Activated naive CD8-positive, alpha-beta T cell treated with anti-CD3 and anti-CD28 coated beads, Interleukin-2, amount 10 ng/mL, durations not matched to agents 7 days and 5 days (primary cell): ENCODE measurements at places on chromosomes 5 and 9. TPM values are rescaled to one million over a fixed set of nuclear protein-coding genes. Genes with fewer than 3 reads are reported as not detected.

ANKRD34B gene
- total RNA-seq, result not detected

LURAP1L gene
- total RNA-seq, result not detected

ORM1 gene
- total RNA-seq, result not detected

ZBED3 gene
- total RNA-seq, result 3.8 TPM

SPINK5 gene
- not detected for total RNA-seq

DNA sequence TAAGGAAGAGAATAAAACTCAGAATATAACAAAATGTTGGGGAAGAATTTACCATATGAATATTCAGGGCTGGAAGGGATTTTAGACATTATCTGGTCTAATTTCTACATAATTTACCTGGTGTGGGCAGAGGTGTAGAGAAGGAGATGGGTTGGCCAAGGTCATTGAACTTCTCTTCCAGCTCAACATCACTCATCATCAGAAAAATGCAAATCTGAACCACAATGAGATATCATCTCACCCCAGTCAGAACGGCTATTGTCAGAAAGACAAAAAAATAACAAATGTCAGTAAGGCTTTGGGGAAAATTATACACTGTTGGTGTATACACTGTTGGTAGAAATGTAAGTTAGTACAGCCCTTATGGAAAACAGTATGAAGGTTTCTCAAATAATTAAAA is 121.7 kb downstream of the PTTG1 start:
- DNase-seq, result no peak

DNA sequence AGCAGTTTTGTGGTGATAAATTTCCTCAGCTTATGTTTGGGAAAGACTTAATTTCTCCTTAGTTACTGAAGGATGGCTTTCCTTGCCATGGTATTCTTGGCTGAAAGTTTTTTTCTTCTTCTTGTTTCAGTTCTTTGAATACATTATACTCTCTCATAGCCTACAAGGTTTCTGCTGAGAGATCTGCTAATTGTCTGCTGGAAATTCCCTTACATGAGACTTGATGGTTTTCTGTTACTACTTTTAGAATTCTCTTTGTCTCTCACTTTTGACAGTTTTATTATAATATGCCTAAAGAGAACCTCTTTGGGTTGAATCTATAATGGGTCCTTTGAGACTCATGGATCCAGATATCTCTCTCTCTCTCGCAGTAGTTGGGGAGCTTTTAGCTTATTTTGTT is 693.6 kb downstream of the PRELID2 start:
- no peak for DNase-seq

DNA sequence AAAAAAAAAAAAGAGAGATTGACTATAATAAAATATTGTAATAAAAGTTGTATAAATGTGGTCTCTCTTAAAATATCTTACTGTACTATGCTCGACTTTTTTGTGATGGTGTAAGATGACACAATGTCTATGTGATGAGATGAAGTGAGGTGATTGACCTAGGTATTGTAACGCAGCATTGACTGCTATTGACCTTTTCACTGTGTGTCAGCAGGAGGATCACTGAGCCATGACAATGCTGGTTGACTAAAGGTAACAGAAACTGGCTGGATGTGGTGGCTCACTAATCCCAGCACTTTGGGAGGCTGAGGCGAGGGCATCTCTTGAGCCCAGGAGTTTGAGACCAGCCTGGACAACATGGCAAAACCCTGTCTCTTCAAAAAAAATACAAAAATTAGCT is 78.6 kb upstream of the MYO10 start:
- no peak for DNase-seq

- DNase-seq, result no peak
These were observed 45.9 kb downstream of the ABCA1 start for GRCh38 chr9:104882086-104882485.

DNA sequence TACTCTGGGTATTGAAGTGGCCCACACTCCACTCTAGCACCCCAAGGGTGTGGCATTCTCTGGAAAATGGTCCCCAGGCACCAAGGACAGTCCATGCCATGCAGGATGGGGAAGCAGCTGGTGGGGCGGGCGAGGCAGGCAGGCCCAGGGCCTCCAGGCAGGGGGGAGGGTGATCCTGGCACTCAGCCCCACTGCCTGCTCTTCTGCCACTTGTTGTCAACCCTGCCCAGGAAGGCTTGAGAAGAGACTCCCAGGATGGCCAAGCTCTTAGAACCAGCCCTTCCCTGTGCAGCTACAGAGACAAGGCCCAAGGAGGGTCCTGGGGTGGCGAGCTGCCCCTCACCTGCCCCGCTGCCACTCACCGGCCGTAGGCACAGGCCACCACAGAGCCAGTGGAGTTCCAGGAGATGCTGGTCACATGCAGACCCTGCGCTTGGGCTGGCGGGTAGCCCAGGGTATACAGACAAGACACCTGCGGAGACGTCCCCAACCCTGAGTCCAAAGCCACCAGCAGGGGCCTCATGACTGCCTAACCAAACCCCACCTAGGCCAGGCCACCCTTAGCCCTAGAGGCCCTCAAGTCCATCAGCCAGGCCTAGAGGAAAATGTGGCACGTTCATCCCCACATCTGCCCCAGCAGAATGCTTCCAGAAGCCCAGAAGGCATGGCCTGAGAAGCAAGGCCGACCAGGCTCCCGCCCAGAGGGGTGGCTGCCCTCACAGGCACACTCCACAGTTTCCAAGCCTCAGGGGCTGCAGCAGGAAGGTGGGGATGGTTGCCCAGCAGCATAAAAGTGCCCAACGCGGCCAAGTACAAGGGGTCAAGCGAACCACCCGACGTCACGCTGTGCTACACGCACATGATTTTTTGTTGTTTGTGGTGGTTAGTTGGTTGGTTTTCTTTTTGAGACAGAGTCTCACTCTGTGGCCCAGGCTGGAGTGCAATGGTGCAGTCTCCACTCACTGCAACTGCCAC is 19.8 kb downstream of the DYNC2I2 start:
- no peak for DNase-seq

DNA sequence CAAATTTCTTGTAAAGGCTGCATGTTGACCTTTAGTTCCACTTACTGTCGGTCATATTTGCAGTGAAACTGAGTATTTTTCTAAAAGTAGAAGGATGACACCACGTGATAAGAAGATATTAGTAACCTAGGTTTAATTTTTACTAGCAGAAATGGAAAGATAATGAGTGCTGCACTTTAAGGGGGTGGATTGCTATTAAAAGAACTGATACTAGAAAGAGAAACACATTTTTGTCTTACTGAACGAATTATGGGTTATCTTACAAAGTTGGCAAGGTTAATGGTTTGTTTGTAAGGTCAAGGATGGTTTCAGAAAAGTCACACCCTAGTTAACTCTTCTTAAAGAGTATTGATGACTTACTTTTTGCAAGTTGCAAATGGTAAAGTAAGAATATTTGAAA is 2.4 kb downstream of the MACIR start:
- DNase-seq, result no peak

DNA sequence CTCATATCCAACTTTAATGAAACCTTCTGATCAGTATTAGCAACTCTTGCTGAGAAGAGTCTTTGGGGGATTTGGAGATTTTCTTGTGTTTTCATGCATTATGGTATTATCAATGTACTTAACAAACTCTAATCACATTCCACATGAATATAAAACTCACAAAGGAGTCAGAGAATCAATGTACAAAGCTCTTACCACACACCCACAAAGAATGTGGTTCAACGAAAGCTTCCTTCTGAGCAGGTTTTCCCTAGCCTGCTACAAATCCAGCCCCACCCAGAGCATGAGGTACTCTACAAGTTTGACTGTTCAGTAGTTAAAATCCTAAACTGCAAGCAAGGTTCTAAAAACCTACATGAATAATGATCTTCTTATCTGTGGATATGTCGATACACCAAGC is 210.1 kb downstream of the TARS1 start:
- DNase-seq, result no peak

- peak; percentile 29 for DNase-seq
These were observed 651 bp downstream of the TTC1 start for GRCh38 chr5:160009591-160009989.

DNA sequence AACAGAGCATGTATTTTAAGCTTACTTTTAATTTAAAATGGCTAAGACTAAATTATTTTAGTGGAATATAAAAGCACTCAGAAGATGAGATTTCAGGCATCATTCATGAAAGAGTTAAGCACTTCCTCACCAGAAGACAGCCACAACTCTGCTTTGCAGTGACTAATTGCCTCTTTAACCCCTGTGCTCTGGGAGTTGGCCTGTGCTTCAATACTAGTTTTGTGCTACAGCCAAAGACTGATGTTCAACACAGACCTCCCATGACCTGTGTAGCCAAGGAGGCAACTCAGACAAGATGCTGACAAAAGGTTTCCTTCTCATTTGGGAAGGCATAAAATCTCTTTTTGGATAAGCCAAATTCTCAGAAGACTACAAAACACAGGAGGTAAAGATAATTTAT is 353.5 kb downstream of the FBXL17 start:
- no peak for DNase-seq

GRCh38 chr5:75916144-75916543 is 167.0 kb upstream of the SV2C start:
- DNase-seq, result no peak

- DNase-seq, result no peak
These were observed 57.3 kb downstream of the CMYA5 start for GRCh38 chr5:79746642-79747569.

- DNase-seq, result no peak
These were observed 181.4 kb downstream of the GDNF start for GRCh38 chr5:37658440-37658839.

DNA sequence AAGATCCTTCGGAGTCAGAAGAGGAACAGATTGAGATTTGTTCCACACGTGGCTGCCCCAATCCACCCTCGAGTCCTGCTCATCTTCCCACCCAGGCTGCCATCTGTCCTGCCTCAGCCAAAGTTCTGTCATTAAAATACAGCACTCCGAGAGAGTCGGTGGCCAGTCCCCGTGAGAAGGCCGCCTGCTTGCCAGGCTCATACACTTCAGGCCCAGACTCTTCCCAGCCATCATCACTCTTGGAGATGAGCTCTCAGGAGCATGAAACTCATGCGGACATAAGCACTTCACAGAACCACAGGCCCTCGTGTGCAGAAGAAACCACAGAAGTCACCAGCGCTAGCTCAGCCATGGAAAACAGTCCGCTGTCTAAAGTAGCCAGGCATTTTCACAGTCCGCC is 85.9 kb downstream of the GOLPH3 start:
- no peak for DNase-seq

DNA sequence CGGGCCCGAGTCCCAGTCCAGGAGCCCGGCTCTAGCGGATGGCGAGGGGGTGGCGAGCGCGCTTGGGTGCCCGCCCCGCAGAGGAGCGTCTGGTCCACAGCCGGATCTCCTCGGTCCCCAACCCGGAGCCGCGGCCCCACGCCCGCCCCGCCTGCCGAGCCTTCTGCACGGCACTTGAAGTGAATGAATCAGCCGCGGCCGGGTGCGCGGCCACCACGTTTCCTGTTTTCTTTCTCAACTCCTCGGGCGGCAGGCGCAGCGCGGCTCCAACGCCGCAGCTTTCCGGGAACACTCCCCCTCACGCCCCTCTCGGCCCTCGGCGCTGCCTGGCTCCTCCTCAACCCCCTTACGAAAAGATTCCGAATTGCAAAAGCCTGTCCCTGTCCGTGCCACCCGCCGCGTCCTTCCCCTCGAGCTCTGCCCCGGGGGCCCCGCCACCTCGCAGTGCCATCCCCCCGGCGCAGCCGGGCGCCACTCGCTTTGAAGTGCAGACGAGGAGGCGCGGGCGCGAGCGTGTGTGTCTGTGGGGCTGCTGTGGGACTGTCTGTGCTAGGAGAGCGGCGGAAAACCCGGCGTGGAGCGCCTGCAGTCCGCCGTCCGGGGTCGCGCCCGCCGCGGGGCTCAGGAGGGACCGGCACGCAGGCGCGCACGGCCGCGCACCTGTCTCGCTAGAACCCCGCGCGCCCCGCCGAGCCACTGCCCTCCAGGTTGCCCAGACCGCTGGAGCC is 456.6 kb downstream of the RAB3C start:
- DNase-seq, result peak; percentile 92
